ENCODE measurements at places on chromosomes 7 and 10.

GRCh38 chr7:41942468-41943093, 239.7 kb upstream of the INHBA start:
- no peak for DNase-seq

GRCh38 chr10:11898372-11899066, 75.4 kb downstream of the PROSER2 start:
- DNase-seq, result no peak

GRCh38 chr7:75987026-75987804, 7.2 kb downstream of the TMEM120A start:
- no peak for DNase-seq

DNA sequence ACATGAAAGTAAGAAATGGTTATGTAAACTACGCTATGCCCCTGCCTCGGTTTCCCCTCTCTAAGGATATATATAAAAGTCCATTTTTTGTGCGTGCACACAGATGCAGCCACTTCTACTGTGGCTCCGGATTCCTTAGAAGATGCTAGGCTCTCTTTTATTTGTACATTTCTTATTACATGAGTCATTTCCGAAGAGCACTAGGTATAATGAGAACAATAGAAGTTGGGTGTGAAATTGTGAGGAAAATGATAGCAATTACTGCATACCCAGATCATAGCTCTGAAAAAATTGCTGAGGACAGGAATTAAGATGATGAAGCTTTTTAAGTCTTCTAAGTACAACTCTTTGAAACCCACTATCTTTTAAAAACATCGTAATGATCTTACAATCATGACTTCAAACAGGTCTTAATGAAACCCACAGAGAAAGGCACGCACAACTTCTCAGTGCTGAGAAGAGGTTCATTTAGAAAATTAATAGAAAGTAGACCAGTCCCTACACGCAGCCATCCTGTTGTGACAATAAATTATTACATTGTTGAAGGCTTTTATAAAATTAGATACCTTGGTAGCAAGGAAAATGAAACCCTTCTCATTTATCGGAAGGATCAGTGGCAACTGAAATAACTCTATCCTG, 96.2 kb upstream of the FGFR2 start:
- no peak for DNase-seq

DNA sequence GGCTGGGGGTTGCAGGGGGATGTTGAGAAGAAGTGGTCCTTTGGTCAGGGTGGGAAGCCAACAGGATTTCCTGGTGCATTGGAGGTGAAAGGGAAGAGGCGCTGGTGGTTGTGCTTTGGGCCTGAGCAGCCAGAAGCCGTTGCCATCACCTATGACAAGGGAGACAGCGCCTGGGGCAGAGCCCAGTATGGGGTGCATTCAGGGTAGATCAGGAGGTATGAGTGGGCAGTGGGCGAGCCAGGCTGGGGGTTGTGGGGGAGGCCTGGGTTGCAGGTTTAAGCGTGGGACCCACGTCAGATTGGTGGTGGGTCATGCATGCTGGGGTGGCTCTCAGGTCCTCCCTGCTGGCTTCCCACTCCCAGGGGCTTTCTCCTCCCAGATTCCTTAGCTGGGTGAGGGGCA, 6.3 kb upstream of the PILRB start:
- no peak for DNase-seq

GRCh38 chr7:58087536-58088190, 637.7 kb downstream of the ZNF716 start:
- no peak for DNase-seq

DNA sequence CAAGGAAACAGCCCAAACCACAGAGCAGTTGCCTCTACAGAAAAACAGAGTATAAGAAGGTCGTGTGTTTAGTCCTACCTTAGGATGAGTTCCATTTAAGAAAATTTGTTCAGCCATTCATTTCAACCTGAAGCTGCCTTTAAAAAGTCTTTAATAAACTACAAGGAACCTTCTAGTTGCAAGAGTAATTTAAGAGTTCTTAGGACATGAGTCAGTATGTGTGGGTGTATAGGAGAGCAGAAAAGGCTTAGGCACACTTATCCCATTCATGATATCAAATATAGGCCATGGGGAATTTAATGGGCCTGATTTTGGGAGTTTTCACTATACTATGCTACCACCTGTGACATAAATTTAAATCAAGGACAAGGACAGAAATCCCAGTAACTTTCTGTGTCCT, 496.8 kb downstream of the TFEC start:
- DNase-seq, result no peak

- no peak for DNase-seq
Measured at GRCh38 chr10:71184421-71184820, 27.9 kb upstream of the UNC5B start.

DNA sequence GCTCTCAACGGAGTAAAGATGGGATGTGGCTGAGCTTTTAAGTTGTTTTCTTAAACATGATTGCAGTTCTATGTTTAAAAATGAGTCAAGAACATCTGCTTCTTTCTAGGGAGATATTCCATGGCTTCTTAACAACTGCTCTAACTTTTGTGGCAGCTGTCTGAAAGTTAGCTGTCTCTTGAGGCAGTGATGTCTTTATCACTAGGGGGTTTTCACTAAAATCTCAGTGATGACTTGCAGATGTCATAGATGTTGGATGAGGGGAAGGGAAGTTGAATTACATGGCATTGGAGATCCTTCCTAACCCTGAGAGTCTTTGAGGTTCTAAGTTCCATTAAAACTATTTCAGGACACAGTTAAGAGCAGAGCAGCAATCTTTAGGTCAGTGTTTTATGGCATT, 43.5 kb downstream of the PRKG1 start:
- no peak for DNase-seq

DNA sequence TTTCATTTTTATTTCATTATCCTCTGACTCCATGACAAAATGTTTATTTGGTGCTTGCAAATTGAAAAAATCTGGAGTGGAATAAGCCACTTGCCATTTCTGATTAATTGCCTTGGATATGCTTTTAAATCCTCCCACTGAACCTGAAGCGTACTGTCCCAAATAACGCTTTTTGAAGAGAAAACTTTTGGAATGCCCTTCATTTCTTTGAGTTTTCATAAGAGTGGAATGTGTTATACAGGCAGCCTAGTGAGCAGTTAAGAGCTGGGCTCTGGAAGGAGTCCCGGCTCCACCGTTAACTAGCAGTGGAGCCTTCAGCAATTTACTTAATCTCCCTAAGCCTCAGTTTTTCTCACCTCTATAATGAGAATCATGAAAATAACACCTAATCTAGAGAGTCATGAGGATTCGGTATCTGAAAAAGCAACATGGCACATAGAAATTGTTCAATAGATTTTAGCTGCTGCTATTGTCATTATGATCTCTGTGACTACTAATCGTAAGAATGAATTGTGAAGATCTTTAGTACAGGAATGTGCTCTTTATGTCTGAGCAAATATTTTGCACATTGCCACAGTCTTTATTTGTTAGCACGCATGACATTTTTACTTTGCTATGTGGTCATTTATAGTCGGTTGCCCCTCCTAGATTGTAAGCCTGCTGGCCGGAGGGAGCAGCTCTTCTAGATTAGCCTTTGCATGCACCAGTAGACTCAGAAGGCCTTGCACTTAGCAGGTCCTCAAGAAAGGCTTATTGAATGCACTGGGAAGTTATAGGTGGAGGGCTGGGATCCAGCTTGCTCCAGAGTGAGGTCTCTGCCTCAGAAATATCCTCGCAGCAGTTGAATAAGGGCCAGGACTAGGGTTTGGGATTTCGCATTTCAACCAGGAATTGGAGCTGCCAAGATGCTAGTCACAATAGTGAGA, 59.4 kb downstream of the PLCE1 start:
- no peak for DNase-seq

DNA sequence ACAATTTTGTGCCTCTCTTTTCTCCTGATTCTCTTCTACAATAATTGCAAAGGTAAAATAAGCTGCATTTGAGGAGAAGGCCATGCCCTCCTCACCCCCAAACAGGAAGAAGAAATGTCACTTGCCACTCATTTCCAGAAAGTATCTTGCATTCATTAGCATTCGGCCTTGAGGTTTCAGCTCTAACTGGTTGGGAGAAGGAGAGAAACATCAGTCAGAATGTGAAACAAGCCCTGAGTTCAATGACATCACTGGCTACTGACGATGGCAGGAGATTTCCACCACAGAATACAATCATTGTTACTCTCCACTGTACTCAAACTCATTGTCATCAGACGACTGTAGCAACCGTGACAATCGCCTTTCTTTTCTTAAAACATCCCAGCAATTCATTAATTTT, 72.8 kb downstream of the PRKCQ start:
- no peak for DNase-seq

GRCh38 chr10:804191-804781, 114.8 kb upstream of the DIP2C start:
- DNase-seq, result no peak

DNA sequence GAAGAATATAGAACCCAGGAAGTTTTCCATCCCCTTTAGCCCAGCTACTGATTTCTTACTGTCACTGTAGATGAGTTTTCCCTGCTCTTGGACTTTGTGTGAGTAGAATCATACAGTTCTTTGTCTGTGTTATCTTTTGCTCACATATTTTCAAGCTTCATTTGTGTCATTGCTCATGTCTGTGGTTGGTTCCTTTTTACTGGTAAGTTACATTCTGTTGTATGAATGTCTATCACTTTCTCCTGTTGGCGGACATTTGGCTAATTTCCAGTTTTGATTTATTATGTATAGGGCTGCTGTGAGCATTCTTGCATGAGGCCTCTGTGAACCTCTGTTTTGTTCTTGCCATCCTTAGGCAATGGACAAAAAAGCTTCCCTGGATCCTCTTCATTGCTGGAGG, 5.3 kb downstream of the GLRX3 start:
- no peak for DNase-seq

DNA sequence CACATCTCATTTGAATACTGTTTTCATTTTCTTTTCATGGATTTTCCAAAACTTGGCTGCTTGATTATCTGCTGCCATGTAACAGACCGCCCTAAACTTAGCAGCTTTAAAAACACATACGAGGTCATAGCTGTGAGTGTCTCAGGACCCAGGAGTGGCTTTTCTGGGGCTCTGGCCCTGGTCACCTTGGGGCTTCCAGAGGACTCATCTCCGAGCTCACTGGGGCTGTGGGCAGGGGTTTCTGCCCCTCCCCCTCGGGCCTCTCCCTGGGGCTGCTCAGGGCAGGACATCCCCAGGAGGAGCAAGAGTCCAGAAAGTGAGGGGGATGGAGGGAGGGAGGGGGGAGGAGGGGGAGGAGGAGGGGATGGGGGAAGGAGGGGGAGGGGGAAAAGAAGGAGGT, 77.0 kb downstream of the NKX6-2 start:
- no peak for DNase-seq

DNA sequence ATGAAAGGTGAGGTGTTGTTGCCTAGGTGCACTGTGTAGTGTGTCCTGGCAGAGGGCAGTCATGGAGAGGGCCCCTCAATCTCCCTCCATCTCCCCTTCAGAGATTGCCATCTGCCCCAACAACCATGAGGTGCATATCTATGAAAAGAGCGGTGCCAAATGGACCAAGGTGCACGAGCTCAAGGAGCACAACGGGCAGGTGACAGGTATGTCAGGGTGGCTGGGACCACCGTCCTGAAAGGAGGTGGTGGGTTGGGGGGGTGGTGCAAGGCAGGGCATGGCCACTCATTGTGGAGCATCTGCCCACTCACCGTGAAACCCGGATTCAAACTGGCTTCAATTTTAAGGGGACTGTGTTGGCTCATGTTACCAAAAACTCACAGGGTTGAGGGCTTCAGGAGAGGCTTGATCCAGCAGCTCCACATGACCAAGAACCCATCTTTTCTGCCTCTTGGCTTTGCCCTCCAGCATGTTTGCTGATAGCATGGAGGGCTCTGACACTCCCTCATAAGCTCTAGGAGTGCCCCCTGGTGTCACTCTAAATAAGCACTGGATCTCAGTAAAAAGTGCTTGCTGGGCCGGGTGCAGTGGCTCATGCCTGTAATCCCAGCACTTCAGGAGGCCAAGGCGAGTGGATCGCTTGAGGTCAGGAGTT, 12.2 kb downstream of the ARPC1B start:
- DNase-seq, result no peak

DNA sequence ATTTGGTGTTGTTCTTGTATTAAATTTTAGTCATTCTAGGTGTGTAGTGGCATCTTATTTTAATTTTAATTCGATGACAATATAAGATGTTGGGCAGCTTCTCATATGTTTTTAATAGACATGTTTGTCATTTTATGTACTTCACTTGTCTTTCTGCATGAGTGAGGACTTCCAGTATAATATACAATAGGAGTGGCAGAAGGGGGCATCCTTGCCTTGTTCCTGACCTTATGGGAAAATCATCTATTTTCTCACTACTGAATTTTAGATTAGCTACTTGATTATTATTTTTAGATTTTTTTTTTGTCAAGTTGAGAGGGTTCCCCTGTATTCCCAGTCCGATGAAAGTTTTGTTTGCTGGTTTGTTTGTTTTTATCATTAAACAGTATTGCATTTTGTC, 495.2 kb upstream of the GRM3 start:
- DNase-seq, result no peak

DNA sequence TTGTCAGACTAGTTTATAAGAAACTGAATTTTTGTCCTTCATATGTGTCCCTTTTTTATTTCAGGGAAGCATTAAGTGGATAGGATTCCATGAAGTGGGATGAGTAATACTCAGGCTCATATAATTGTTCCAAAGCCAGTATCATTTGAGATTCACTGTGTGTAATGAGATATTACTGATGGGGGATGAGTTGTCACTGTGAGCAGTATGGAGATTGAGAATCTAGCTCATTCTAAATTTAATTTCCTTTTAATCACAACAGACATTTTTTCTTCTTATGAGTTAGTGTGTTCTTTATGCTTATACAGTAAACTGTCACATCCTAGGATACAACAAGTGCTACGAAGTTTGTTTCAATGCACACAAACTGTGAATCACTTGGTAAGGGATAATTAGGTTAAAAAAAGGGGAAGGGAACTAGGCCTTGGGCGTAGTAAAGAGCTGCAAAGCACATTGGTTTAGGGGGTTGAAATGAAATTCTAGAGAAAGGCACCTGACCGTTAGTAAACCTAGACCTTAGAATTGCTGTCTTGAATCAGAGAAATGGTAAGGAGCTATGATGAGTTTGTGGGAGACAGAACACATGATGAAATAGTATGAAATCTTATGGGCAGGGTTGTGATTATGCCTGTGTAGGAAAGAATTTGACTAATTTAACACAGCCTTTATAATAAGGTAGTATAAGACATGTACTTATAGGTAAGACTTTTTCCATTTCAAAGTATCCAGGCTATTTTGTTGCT, 153.4 kb downstream of the MLLT10 start:
- DNase-seq, result no peak

DNA sequence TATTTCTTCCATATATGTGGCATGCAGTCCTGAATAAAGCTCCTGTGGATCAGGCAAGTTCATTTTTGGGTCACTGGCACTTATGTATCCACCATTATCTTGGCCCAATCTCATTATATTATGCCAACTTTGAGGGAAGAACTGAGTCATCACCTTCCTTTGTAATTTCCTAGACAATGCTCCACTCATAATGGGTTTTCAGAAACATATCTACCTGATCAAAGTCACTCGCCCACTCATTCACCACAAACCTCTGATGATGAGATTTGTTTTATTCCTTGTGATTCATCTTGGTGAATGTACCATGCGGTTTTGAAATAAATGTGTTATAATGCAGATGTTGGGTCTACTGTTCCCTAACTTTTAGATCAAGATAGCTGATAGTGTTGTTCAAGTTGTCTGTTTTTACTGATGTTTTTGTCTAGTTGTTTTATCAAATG, 525.8 kb downstream of the KIF20B start:
- no peak for DNase-seq

- DNase-seq, result no peak
Measured at GRCh38 chr7:96023387-96023786, 251.0 kb downstream of the DYNC1I1 start.

GRCh38 chr10:99382176-99382575, 48.2 kb downstream of the GOT1 start:
- DNase-seq, result no peak

GRCh38 chr7:87223666-87224065, 4.1 kb upstream of the TMEM243 start:
- DNase-seq, result no peak

GRCh38 chr10:97843281-97843671, 6.4 kb upstream of the GOLGA7B start:
- no peak for DNase-seq
